ENCODE measurements at places on chromosomes 13 and 19.

DNA sequence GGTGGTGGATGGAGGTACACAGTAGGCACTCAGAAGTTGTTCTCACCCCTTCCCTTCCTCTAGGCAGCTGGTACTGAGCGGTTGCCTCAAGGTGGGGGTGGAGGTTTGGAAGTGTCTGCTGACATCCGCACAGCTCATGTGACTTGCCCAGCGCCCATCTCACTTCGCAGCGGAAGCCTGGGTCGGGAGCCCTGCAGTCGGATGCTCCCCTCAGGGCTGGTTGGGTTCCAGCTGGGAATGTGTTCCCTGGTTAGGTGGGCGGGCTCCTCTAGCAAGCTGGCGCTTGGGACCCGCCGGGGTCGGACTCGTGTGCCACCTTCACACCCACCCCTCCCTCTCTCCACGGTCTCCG, 10.2 kb downstream of the PPP1R37 start:
- DNase-seq: peak; percentile 59

GRCh38 chr13:106942563-106942962, 374.6 kb upstream of the ARGLU1 start:
- no peak for DNase-seq

- no peak for DNase-seq
These were observed 17.1 kb downstream of the RGL3 start for GRCh38 chr19:11401808-11402543.

DNA sequence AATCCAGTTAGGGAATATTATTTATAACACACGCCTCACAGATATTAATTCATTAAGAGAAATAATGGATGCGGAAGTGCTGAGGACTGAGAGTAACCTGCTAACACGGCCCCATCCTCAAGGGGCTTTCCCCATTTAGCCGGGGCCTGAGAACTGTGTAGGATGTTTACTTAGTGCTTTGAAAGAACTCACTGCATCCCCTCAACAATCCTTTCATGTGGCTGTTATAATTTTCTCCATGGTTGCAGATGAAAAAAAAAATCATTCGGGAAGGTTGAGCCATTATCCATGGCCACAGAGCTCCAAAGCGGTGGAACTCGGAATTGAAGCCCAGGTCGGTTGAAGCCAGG, 98.2 kb downstream of the ING1 start:
- no peak for DNase-seq

DNA sequence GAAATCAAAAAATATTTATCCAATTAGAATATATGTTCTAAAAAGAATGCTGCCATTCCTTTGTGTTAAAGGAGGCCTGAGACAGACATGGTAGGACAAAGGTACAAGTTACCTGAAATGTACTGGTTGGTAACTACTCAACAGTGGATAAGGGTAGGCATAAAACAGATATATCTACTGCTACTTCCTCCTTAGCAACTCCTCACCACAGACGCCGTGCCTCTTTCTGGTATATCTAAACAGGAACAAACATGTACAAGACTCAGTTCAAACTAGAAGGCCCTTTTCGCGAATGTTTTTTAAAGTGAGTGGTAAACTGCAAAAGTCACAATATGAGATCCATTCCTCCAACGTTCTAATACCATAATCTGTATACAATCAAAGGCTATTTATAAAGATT, 86.9 kb downstream of the TBC1D4 start:
- DNase-seq: no peak

- DNase-seq: no peak
These were observed 94.3 kb upstream of the IRS2 start for GRCh38 chr13:109880371-109881346.

DNA sequence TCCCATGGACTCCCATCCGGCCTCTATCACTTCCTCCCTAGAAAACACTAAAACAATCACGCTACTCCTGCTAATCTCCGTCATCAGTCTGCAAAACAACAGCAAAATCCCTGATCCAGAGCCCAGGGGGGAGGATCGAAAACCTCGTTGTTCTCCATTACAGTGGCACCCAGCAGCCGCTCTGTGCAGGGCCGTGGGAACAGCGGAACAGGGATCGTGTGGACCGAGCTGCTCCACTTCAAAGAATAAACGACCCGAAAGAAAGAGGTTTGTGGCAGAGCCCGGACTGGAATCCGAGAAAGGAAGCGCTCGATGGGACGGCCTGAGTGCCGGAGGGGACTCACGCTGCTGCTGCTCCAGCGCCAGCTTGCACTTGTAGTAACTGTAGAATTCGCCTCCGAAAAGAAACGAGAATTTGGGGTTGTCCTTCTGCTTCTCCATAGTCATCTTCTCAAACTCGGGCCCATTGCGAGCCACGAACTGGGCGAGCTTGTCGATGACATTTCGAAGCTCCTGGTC, 652 bp downstream of the CHERP start:
- no peak for DNase-seq

GRCh38 chr19:35767288-35768081, 7.9 kb upstream of the ARHGAP33 start:
- DNase-seq: no peak

GRCh38 chr19:13430790-13431582, 75.3 kb downstream of the CACNA1A start:
- peak; percentile 61 for DNase-seq

DNA sequence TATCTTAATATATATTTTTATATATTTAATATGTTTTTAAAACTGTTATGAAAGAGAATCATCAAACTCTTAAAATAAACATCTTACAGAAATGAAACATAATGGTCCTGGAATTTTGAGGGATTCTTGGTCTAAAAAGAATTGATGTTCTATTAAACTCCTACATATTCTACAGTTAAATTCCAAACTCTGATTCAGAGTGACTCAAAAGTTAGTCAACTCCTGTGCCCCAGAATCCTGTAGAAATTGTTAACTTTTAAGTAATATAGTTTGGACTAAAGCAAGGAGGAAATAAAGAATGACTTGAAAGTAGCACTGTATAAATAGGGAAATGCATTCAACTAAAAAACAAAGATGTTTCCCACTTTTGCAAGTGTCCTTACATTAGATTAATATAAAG, 47.7 kb downstream of the FNDC3A start:
- no peak for DNase-seq

DNA sequence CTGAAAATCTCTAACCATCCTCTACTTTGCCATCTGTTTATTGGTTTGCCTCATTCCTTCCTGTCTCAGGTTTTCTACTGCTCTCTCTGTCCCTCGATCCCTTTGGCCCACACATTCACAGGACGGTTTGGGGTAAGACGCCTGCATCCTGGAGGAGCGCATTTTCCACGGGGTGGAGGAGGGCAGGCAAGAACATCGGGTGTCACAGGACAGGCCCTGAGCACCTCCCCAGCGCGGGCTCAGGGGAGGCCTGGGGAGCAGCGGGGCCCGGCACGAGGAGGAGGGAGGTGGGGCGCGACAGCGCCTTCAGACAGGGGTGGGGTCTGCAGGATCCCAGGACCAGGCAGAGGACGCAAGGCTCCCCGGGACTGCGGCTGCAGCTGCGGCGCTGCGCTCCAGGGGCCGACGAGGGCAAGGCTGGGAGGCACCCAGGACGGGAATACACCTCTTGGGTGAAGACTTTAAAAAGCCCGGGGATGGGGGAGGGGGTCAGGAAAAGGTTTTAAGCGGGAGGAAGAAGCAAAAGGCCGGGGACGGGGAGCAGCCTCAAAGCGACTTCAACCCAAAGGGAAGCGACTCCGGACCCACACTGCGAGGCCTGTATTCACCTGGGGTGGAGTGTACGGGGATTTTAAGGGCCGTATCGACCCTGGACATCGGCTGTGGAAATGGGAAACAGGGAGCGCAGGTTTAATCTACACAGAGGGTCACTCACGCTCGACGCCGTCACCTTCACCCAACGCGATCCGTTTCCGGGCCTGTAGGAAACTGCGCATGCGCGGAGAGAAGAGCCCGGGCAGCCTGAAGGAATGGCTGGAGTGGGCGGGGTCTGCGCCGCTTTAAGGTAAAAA, at the start of gene ZNF415:
TSS of gene ZNF415 (minus strand) at position 770 of the 851 bp plus-strand sequence. CDS start 10,234 bp downstream, outside the sequence.
- peak; percentile 61 for DNase-seq

- DNase-seq: peak; percentile 69
These were observed 6.1 kb downstream of the PTGIR start for GRCh38 chr19:46618670-46619231.

DNA sequence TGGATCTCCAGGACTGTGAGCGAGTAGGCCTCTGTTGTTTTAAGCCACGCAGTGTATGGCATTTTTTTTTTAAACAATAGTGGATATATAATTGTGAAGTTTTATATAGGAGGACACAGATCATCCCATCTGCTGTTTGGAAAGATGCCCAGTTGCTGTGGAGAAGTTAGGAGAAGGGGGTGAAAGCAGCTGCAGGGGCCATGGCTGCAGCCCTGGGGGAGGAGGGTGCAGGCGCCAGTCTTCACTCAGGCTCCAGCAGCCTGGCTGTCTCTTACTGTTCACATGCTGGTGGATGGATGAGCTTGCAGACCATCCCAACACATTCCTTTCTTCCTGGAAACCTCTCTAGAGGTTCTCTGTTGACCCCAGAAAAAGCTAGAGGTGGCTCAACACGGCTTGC, 242.3 kb downstream of the TEX29 start:
- no peak for DNase-seq

GRCh38 chr13:45015300-45015699, 26.0 kb downstream of the GPALPP1 start:
- DNase-seq: no peak

- DNase-seq: no peak
These were observed 59.6 kb downstream of the GPALPP1 start for GRCh38 chr13:45048890-45049407.

GRCh38 chr19:50465986-50466705, 10.2 kb upstream of the EMC10 start:
- no peak for DNase-seq

GRCh38 chr13:111161601-111162600, 46.8 kb downstream of the ARHGEF7 start:
- DNase-seq: no peak

- DNase-seq: no peak
These were observed 5.7 kb upstream of the LRRC4B start for GRCh38 chr19:50573741-50574461.

- no peak for DNase-seq
These were observed 200.3 kb downstream of the LMO7 start for GRCh38 chr13:75836441-75836840.

GRCh38 chr13:40231311-40231710, 435.1 kb downstream of the FOXO1 start:
- DNase-seq: no peak

DNA sequence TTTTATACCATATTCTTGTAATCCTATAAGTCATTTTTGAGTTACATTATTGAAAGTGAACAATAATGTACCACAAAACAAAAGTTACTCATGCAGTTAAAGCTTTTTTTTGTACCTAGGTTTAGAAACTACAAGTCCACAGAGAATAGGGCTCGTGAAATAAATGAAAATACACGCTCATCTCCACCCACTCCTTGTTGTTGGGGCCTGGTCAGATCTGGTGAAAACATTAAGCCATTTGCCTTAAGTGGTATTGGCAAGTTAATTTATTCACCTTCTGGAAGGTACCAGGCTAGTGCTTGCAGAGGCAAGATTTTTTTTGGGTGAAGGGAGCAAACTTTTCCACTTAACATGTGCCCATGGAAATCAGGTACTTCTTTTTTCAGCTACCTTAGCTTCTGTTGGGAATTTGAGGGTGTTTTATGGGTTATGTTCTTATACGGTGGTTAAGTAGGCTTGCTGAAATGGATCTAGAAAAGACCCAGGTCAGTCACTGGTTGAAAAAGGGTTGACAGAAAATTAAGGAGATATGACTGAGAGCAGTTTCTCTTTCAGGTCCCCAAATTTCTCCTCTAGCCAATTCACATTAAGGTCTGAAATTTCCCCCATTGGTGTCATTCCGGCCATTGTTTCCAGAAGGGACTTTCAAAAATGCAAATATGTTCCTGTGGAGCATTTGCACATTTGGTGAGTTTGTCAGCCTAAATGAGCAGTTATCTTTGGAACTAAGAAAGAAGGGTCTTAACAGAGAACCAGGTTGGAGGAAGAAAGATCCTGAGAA, 143.3 kb downstream of the KCNRG start:
- DNase-seq: no peak

- DNase-seq: no peak
These were observed 40.9 kb upstream of the UFM1 start for GRCh38 chr13:38308736-38309135.

DNA sequence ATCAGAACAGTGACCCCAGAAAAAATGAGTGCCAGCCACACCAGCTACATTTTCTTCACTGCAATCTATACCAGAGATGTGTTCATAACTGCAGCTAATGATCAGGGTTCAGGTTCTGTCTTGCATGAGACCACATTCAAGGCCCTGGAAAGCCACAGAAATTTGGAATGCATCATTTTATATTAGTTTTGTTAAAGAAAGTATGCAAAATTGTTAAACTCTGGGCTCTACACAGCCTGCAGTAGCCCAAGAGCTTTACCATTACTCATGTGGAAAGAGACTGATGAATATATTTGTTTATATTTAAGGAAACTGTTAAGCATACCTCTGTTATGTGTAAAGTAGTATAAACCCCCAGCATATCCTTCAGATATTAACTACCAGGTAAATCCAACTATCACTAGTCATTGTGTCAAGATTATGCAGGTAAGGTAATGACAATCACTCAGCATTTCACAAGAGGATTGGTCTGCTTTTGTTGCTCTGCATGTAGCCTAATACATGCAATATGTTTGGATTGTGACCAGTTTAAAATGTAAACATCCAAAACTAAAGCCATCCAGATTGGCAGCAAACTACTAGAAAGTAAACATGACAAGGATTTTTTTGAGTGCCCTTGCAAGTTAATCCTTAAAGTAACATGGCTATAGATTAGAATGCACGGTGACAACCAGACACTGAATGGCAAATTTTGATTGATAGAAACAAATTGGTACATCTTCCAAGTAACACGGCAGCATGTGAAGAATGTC, 429.1 kb upstream of the ARGLU1 start:
- no peak for DNase-seq

- DNase-seq: peak; percentile 32
These were observed 883 bp downstream of the ZNF441 start for GRCh38 chr19:11767633-11768133.

- no peak for DNase-seq
These were observed 9.2 kb downstream of the LMTK3 start for GRCh38 chr19:48502350-48503018.

Measured in CD4-positive, alpha-beta T cell treated with Interleukin-17A for 1 hour (primary cell).